ENCODE measurements at places on chromosomes 4 and X.

GRCh38 chr4:36652857-36653256 is 371.4 kb downstream of the DTHD1 start:
- no peak for DNase-seq

DNA sequence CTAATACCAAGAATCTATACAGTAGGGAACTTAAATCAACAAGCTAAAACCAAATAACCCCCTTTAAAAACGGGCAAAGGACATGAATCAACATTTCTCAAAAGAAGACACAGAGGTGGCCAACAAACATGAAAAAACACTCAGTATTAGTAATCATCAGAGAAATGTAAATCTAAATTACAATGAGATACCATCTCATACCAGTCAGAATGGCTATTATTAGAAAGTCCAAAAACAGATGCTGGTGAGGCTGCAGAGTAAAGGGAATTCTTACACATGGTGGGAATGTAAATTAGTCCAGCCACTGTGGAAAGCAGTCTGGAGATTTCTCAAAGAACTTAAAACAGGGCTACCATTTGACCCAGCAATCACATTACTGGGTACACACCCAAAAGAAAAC is 167.8 kb downstream of the PACRGL start:
- no peak for DNase-seq

DNA sequence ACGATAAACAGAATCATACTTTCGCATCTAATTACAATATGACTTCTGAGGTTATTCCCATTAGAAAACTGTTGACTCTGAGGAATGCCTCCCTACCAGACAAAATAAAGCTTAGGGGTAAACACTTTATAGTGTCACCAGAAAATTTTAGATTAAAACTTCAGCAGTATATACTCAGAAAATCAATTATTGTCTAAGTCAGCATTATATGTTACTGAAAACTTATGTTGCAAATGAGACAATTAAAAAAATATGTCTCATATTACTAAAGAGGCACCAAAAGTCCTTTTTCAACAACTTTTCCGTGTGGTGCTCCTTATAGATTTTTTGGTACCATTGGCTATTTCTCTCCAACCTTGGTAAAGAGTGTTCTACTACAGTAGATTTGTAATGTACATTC is 91.4 kb downstream of the HMGN5 start:
- DNase-seq, result no peak

GRCh38 chr4:7722766-7723387 is 216.8 kb downstream of the AFAP1 start:
- no peak for DNase-seq

- no peak for DNase-seq
These were observed 90.2 kb downstream of the TET2 start for GRCh38 chr4:105236916-105237311.

- no peak for DNase-seq
These were observed 114.8 kb downstream of the CDS1 start for GRCh38 chr4:84697615-84698201.

GRCh38 chr4:73692254-73692653 is 48.1 kb upstream of the CXCL8 start:
- no peak for DNase-seq

DNA sequence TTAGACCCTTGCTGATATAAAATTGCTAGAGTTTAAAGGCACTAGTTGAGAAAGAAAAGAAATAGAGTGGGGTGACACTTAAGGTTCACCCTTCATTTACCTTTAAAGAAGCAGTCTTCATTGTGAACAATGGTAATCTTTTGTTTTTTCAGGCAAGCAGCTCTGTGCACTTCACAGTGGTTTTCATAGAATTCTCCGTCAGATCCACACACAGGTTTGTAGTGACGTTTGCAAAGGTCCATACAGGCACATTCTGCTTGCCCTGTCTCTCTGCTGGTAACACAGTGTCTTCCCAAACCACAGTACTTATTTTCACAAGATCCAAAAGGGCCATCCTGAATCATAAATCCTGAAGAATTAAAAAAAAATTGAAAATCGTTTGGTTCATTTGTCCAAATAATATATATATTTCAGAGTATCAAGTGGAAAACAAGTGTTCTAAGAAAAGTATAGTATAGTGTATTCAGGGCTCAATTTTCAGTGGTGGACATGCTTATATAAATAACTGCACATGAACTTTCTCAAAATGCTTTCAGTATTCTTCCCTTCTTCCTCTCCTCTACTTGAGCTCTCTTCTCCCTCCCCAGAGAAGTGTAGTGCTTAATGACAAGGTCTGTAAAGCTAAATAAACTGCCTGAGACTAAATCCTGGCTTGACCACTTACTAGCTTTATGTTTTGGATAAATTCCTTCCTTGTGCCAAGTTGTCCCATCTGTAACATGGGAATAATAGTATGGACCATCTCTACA is 243.3 kb downstream of the FSTL5 start:
- no peak for DNase-seq

Data from WTC11 (cell line).